ENCODE measurements at places on chromosomes 2 and 18.

GRCh38 chr2:15748736-15749323 lies 157.2 kb downstream of the DDX1 start:
- peak; percentile 63 for DNase-seq

DNA sequence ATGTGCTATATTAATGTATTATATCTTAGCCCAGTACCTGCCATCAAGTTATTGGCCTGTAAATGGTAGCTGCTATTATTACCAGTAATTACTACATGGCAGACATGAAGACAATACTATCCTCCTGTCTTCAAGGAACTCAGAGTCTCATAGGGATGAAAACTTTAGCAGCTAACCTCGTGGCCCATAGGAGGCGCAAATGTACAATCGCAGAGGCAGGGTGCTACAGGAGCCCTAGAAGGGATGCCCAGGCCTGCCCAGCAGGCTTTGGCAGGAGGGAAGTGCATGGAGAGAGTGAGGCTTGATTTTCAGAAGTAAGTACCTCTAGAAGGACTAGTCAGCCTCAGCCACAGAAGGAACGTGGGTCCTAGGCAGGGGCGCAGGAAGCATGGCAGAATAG lies 44.7 kb upstream of the KIDINS220 start:
- no peak for DNase-seq

GRCh38 chr2:68726608-68727367 lies 7.8 kb upstream of the ARHGAP25 start:
- DNase-seq = no peak

DNA sequence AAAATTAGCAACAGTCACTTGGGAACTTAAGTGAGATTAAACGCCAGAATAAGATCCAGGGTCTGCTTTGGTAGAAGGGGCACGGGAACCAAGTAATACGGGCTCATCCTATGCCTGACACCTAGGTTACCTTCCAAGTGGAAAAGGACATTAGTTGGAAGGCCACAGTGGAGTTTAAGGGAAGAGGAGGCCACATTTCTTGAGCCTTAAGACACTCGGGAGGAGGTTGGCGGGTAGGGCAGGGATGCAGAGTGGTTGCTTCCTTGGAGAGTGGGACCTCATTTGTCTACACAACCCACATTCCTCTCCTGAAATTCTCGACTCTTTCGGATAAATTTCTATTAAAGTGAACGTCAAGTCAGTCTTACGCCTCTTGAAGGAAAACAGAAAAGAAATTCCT lies 510 bp upstream of the DNAH6 start:
- no peak for DNase-seq

DNA sequence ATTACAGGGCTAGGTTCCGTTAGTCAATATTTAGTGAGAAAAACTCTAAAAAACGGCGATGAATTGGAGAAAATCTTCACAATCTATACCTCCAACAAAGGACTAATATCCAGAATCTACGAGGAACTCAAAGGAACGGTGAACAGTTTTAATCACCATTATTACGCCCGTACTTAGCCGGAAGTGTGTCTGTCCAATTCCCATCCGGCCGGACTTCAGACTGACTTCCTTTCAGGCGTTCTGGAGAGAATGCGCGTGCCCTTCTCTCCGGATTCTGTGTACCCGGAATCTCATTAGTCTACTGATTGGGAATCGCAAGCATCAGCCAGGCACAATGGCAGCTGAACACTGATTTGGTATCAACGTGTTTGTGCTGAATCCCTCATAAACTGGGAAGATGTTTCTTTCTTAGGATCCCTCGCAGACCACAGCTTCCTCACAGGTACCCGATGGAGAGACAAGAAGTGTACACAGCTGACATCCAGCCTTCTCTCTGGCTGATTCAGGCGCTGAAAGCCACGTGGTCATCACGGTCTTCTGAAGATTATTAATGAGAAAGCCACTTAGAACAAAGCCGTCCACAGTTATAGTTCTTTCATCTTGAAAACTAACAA lies 239.9 kb downstream of the ZNF516 start:
- DNase-seq = no peak

- no peak for DNase-seq
Measured at GRCh38 chr2:166334805-166335204, 40.9 kb downstream of the SCN9A start.

- peak; percentile 19 for DNase-seq
Measured at GRCh38 chr2:174053355-174054151, 88.4 kb upstream of the SP3 start.

DNA sequence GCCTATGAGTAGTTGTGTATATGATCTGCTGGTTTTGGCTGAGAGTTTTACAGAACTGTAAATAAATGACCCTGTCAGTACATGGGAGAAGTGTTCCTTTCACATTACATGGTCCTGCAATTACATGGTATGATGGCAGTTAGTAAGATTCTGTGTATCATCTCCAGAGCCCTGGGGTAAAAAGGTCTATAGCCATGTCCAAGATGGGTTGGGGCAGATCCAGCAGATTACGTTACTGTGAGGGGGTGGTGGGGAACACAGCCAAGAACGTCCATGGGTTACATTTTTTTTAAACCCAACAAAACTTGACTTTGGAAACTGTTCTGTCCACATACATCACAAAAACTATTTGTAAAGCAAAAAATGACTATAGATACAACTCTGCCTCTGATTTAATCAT lies 64.2 kb upstream of the LMAN1 start:
- DNase-seq = no peak

- no peak for DNase-seq
Measured at GRCh38 chr18:48358868-48359267, 50.3 kb downstream of the ZBTB7C start.

DNA sequence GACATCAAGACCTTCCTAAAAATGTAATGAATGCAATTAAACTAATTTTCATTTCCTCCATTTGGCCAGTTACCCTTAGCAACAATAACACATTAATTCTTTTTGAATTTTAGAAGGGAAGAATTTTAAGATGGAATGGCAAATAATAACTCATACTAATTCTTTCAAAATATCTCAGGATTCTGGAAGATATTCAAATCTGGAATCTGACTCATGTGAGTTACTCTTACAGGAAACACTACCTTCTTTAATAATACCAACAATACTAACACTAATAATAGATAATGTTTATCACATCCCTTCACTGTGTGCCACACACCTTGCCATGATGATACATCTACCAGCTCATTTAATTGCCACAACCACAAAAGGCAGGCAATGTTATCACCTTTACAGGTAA lies 46.4 kb downstream of the ZNF521 start:
- no peak for DNase-seq

- no peak for DNase-seq
Measured at GRCh38 chr2:98505971-98506664, 61.5 kb downstream of the INPP4A start.

GRCh38 chr2:226387499-226387942 lies 412.1 kb downstream of the IRS1 start:
- DNase-seq = peak; percentile 42

GRCh38 chr2:212737392-212738172 lies 199.0 kb upstream of the ERBB4 start:
- DNase-seq = no peak

GRCh38 chr2:221771297-221771696 lies 199.2 kb upstream of the EPHA4 start:
- no peak for DNase-seq

DNA sequence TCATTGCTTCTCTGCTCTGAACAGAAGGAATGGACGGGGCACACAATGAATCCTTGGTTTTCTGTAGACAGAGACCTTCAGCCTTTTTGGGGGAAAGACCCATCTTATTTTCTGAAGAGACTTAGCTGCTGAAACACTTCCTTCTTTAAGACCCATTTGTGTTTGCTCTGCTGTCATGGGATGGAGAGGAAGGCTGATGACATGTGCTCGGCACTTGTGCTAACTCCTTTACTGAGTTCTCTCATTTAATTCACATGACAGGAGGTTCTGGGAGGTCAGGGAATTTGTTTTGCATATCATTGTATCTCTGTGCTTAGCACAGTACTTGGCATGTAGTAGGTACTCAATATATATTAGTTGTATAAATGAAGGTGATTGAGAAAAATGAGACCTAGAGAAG lies 39.0 kb downstream of the OXER1 start:
- DNase-seq = no peak

- no peak for DNase-seq
Measured at GRCh38 chr2:230127195-230127594, 58.5 kb upstream of the SLC16A14 start.

DNA sequence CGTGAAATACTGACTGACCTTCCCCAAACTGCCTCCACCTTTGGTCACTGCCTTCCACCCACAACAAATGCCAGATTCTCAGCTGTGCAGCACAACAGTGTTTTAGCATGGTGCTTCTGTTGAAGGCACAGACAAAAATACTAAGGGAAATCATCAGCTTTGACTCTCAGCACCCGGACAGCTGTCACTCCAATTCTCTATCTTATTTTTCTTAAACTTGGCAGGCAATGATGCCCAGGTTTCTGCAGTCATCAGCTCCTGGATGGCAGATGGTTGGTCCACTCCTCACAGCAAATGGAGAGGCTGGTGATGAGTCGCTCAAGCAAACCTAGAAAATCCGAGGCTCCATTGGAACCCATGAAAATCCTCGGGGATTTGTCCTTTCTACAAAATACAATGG lies 2.9 kb upstream of the FAM124B start:
- no peak for DNase-seq

DNA sequence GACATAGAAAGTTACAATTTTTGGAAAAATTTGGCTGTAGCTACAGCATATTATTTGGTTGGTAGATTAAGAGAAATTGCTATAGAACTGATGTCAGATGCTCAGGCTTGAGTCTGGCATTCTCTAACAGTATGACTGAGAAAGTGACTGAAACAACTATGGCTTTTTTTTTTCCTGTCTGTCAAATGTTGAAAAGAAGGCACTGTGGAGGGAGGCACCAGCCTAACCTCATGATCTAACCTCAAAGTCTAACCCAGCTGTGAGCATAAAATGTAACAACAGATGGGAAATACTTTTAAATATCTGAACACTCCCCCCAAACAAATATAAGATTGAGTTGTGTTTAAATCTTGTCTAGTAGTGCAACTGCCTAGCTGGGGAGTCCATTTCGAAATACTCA lies 629.1 kb downstream of the LRP1B start:
- DNase-seq = no peak

DNA sequence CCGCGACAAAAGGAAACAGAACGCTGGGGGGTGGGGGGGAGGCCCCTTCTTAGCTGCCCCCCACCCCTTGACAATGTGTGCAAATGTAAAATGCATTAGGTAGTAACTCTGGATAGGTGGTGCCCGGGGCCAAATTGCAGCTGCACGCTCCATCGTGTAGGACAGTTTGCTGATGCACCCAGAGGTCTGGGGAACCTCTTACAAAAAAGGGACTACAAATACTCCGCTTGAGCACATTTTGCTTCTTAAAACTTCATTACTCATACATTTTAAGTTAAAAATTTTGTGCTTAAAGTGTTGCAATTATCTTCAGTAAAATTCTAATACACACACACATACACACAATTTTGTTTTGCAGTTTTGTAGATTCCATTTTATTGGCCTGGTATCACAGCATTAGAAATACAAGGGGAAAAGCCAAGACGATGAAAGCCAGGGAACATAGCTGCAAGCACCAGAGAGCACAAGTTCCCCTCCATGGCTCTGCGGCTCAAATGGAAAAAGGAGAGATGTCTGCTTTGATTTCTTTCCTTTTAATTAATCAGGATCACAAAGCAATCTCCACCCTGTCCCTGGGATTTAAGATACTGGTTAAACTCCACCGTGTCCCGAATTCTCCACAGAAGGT lies 582.1 kb downstream of the ZEB2 start:
- DNase-seq = no peak

GRCh38 chr2:183868707-183869106 lies 729.6 kb upstream of the ZNF804A start:
- DNase-seq = peak; percentile 26

DNA sequence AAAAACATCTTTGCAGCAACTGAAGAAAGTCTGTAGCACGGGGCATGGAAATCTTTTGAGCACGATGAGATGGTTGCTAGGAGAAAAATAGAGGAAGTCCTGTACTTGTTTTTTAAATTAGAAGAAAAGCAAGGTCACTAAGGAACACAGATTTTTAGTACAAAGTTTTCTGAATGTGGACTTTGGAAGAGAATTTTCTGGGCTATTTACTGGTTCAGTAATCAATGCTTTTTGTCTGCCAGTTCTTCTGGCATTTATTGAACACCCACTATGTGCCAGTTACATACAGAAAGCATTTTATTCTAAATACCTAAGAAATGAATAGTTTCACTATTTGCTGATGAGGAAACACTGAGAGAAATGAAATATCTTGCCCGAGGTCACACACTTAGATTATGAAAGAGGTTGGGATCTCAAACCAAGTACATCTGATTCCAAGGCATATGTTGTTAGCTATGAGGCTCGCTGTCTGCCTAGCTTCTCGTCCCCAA lies 15.6 kb upstream of the MAP3K20 start:
- no peak for DNase-seq

GRCh38 chr2:239753401-239753837 lies 271.7 kb downstream of the NDUFA10 start:
- no peak for DNase-seq

GRCh38 chr2:84078471-84078870 lies 380.6 kb downstream of the SUCLG1 start:
- DNase-seq = no peak

- DNase-seq = no peak
Measured at GRCh38 chr2:191942090-191942738, 95.3 kb upstream of the CAVIN2 start.

- DNase-seq = no peak
Measured at GRCh38 chr2:241947004-241947350, 77.4 kb downstream of the RTP5 start.

DNA sequence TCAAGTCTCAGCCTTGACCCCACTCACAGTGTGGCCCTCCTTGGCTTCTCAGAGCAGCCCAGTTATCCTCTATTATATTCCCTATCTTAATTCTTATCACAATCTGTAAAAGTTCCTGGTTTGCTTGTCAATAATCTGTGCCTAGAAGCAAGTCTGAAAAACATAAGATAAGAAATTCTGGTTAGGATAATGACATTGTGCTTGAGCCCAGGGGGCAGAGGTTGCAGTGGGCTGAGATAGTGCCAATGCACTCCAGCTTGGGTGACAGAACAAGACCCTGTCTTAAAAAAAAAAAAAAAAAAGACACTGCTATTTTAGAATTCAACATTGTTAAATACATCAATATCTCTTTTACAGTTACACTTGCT lies 63.9 kb downstream of the TMEM131 start:
- DNase-seq = no peak

- DNase-seq = no peak
Measured at GRCh38 chr2:48507111-48507510, 22.8 kb upstream of the STON1 start.

- no peak for DNase-seq
Measured at GRCh38 chr2:176251928-176252327, 17.3 kb upstream of the MTX2 start.

- DNase-seq = no peak
Measured at GRCh38 chr2:31138037-31138962, at the start of gene GALNT14. Gene GALNT14 (minus strand): TSS chr2:31138440. CDS start chr2:31138086, 354 bp downstream.

GRCh38 chr2:25586726-25587144 lies 86.6 kb downstream of the DTNB start:
- DNase-seq = no peak

DNA sequence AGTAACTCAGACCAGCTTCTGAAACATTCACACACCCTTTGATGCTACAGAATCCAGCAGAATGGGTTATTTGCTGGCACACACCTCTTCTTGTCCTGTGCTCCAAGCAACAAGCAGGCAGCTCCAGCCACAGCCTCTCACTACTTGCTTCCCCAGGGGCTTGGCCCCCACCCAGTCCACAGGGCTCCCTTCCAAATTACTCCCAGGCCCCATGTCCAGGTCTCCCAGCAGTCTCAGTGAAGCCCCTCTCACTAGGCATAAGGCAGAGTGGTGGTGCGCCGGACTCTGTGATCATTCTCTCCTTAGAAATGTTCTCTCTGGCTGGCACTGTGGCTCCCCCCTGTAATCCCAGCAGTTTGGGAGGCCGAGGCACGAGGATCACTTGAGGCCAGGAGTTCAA lies 25.9 kb downstream of the ITM2C start:
- DNase-seq = no peak
